ENCODE measurements at places on chromosomes 12 and 14.

GRCh38 chr12:58818546-58818945 lies 101.8 kb downstream of the LRIG3 start:
- no peak for DNase-seq

- DNase-seq: no peak
Measured at GRCh38 chr14:81127785-81128184, 93.0 kb downstream of the GTF2A1 start.

GRCh38 chr12:82857911-82858533 lies 171.3 kb downstream of the TMTC2 start:
- DNase-seq: no peak

DNA sequence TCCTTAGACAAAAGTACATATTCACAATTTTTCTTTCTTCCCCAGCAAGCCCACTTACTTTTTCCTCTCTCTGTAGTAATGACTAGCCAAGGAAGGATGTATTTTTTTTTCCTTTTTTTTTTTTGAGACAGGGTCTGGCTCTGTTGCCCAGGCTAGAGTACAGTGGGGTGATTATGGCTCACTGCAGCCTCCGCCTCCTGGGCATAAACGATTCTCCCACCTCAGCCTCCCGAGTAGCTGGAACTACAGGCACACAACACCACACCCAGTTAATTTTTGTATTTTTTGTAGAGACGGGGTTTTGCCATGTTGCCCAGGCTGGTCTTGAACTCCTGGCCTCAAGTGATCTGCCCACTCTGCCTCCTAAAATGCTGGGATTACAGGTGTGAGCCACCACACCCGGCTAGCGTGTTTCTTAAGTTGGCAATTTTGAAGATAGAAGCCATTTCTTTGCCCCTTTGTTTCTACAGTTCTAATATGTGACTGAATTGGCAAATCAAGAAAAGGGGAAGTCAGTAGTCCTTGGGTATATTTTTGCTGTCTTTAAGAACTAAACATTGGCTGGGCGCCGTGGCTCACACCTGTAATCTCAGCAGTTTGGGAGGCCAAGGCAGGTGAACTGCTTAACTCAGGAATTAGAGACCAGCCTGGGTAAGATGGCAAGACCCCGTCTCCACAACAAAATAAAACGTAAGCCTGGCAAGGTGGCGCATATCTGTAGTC lies 3.2 kb upstream of the NACA start:
- DNase-seq: no peak

DNA sequence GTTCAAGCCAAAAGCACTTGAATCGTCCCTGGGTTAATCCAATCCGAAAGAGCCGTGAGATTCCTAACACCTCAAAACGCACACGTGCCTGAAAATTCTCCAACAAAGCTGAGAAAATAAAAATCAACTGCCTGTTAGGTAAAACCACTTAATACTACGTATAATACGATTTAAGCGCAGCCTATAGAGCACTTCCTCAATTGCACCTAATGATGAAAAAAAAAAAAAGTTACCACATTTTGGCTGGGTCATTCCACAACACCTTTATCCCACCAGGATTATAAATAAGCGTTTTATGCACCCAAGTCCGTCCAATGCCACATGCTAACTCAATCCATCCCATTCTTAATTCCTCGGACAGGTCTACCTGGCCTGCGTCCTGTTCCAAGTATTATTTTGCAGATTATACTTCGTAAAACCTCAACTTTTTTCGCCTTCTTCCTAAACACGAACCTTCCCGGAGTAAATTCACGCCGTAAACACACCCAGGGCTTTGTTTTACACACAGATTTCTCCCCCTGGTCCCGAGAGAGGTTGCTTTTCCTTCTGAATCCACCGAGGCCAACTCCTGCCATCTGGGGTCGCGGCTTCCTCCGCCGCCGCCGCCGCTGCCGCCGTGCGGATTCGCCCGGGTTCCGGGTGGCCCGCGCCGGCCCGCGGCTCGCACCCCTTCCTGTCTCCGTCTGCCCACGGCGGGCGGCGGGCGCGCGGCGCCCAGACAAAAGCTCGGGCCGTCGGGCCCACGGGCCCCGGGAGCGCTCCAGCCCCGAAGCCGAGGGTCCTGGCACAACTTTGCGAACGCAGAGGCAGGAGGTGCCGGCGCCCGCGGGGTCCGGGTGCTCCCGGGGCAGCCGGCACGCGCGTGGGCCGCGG lies 66.2 kb downstream of the RNF34 start:
- DNase-seq: no peak

GRCh38 chr12:49652921-49653520 lies 29.7 kb downstream of the PRPF40B start:
- no peak for DNase-seq

- DNase-seq: no peak
Measured at GRCh38 chr12:1760566-1761382, 59.6 kb upstream of the LRTM2 start.

- DNase-seq: no peak
Measured at GRCh38 chr14:95814363-95815225, 62.0 kb upstream of the TUNAR start.

- DNase-seq: peak; percentile 77
Measured at GRCh38 chr14:76937181-76938091, 91.1 kb downstream of the IRF2BPL start.

- DNase-seq: no peak
Measured at GRCh38 chr12:110556705-110557104, 26.4 kb downstream of the PPTC7 start.

GRCh38 chr12:6343518-6343917 lies 1.6 kb upstream of the TNFRSF1A start:
- no peak for DNase-seq

- DNase-seq: no peak
Measured at GRCh38 chr12:123265851-123266678, 5.6 kb downstream of the CDK2AP1 start.

- DNase-seq: no peak
Measured at GRCh38 chr12:22491034-22491433, 53.3 kb downstream of the C2CD5 start.

DNA sequence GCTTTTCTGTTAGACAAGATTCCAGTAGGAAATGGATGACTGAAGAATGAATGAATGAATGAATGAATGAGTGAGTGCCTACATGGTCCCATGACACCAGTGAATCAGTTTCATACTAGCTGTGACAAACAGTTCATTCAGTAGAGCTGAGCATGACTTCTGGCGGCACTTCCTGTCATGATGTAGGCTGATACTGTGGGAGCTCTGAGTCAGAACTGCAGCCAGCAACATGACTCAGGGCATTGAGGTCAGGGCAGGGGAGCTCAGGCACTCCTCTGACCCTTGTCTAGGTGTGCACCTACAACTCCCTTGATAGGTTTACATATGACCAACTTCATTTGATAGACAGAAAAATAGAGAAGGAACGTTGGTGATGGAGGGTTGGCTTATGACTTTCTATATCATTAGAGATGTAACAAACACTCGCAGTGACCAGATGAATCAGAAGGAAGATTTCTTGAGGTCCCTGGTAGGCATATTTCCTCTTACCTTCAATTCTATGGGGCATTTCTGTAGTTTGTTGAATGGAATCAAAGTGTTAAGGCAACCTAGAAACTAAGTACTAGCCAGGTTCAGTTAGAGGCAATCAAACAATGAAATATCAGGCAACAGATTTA lies 139.3 kb upstream of the ARHGAP5 start:
- no peak for DNase-seq

GRCh38 chr14:61832783-61833182 lies 70.6 kb downstream of the SNAPC1 start:
- no peak for DNase-seq

DNA sequence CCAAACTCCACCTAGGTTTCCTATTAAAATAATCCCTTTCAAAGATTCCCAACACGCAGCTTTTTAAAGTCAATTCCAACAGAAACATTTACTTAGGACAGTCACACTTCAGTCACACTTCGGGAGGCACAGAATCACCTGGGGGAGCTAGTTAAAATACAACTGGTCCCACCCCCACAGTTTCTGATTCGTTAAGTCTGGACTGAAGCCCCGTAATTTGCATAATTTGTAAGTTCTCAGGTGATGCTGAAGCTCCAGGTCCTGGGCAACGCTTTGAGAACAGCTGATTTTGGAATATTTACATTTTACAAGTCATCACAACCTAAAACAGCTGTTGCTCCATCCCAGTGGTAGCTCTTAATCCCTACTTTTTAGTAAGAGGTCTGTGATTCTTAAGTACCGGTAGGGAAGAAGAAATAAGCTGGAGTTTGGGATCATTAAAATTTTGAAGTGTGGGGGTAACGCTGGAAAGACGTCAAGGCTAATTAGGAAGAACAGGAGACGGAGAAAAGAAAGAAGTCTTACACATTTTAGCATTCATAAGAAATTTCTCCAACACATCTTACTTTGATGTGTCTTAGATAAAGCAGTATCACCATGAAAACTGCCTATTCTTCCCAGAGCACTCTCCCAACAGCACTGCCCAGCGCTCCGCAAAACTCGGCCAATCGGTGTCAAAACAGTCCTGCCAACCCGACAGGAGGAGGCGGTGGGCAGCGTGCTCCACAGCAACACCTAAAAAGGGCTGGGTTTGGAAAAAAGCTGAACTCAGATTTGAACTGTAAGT lies 1.1 kb downstream of the IPO8 start:
- DNase-seq: peak; percentile 6

DNA sequence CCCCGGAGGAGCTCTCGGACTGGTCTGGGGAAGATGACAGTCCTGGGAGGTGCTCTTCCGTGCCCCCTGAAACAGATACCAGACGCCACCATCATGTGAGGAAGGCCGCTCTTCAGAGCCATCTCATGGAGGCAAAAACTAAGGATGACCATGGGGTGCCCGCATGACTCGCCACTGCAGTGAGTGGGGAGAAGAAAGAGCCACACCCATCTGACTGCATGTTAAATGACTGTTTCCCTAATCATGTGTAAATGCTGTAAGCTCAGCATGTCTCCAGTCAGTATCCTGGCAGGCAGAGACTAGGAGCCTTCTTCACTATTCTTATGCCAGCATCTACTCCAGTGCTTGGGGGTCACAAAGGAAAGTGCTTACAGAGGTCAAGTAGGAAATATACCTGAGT lies 4.0 kb downstream of the STON2 start:
- DNase-seq: no peak

DNA sequence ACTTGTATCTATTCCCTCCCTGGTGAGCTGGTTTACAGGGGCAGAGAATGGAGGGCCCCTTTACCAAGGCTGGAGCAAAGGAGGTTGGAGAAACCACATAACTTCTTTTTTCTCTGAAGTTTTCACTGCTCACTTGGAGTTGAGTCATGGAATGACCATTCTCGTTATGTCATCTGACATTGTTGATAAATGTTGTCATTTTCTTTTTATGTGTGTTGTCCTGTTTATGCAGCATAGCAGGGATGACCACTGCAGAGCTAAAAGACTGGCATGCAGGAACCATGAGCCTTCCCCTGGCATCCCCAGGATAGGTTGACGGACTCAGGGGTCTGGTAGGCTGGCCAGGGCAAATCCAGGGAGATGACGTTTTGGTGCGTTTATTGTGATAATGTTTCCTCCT lies 256.8 kb upstream of the DDHD1 start:
- DNase-seq: no peak

- no peak for DNase-seq
Measured at GRCh38 chr12:5577741-5578140, 145.8 kb downstream of the NTF3 start.

- no peak for DNase-seq
Measured at GRCh38 chr12:72777806-72778205, 505.6 kb downstream of the TRHDE start.

GRCh38 chr12:122889761-122890520 lies 6.0 kb downstream of the VPS37B start:
- no peak for DNase-seq

DNA sequence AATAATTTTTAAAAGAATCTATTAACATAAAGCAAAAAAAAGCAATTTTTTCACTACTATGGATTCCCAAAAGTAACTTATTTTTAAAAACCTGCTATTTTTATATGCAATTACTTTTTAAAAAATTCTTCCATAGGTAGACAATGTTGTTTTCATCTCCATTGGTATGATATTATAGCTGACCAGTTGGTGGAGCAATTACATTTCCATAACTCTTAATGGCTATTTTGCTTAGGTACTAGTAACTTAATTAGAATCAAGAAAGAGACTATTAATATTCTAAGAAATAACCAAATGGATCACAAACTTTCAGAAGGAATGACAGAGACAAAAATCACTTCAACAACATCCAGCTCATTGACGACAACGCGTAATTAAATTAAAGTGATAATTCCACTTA lies 64.7 kb upstream of the PTCSC3 start:
- no peak for DNase-seq

- no peak for DNase-seq
Measured at GRCh38 chr12:89825591-89826449, 117.2 kb upstream of the ATP2B1 start.

DNA sequence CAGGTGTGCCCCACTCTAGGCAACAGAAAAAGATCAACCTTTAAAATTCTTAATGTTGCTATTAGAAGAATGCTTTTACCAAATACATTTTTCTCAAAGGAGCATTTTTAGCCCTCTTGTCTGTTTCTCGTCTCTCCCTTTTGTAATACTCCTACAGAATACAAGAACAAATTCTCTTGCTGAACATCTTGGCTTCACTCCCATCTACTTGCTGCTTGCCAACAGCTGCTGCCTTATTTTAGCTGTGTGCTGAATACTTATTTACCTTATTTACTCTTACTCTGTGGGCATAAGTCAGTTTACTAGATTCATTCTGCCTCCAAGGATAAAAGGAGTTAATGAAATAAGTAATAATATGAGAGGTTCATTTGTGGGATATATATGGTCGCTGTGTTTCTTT lies 70.8 kb downstream of the POLR3B start:
- no peak for DNase-seq

- DNase-seq: peak; percentile 8
Measured at GRCh38 chr12:121812320-121812871, 8.6 kb downstream of the SETD1B start.

DNA sequence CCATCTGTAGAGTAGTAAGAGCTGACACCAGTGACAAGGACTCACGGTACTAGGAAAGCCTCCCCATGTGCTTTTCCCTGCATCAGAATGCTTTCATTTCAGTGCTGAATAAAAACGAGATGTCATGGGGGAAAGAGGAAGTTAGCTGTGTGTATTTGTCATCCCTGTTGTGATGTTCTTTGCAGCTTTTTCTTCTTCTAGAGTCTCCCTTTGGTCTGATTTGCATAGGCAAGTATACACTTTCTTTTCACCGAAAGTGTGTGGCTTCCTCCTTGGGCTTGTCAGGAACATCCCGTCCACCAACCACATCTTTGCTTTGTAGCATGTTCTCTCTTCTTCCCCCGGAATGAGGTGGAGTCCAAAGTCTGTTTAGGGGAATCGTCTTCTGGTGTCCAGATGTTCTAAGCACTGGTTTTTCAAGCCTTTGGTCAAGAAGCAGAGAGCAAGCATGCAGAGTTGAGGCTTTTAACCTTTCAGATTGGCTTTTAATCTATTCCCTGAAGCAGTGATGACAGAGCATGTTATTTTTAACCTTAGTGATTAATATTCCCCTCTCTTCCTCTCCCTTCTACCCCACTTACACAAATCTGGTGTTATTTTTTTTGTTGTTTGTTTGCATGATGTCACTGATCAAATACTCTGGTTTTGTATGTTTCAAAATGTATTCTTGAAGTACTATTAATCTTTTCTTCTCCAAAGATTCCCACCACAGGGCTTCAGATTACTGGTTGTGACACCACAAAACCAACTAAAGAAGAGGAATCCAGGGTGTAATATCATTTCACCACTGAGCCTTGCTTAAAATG lies 163.4 kb downstream of the SAMD4A start:
- DNase-seq: no peak

All from NCI-H187 (cell line).